Regular cardiac myocyte (primary cell): ENCODE measurements at places on chromosomes 2 and 18. TPM values are rescaled to one million over a fixed set of nuclear protein-coding genes. Genes with fewer than 3 reads are reported as not detected.

Gene PSMA8
- under 0.01 TPM in 1 of 2 replicates, not detected in the other for total RNA-seq

Gene ABCG8
- not detected in 2 replicates for total RNA-seq

Gene CPSF3
- total RNA-seq: 54.4 and 65.8 TPM in 2 replicates

Gene DNAH6
- under 0.01 TPM in 2 replicates for total RNA-seq

Gene TFCP2L1
- total RNA-seq: 0.19 and 0.28 TPM in 2 replicates
